ENCODE measurements at places on chromosomes 6 and 20. TPM values are rescaled to one million over a fixed set of nuclear protein-coding genes. Genes with fewer than 3 reads are reported as not detected.

FBXO30 gene
- 16.2 TPM for total RNA-seq

PRSS16 gene
- not detected for total RNA-seq

EXOC2 gene
- total RNA-seq = 40.3 TPM

CRISP3 gene
- total RNA-seq = not detected

Measured in smooth muscle cell of trachea (primary cell).